ENCODE measurements at places on chromosomes 2 and 18.

- DNase-seq = no peak
These were observed 247.1 kb downstream of the MYCN start for GRCh38 chr2:16187482-16187817.

- DNase-seq = no peak
These were observed 181.7 kb downstream of the ANAPC1 start for GRCh38 chr2:111702119-111702803.

GRCh38 chr2:57515366-57515765, 531.2 kb upstream of the VRK2 start:
- DNase-seq = no peak

DNA sequence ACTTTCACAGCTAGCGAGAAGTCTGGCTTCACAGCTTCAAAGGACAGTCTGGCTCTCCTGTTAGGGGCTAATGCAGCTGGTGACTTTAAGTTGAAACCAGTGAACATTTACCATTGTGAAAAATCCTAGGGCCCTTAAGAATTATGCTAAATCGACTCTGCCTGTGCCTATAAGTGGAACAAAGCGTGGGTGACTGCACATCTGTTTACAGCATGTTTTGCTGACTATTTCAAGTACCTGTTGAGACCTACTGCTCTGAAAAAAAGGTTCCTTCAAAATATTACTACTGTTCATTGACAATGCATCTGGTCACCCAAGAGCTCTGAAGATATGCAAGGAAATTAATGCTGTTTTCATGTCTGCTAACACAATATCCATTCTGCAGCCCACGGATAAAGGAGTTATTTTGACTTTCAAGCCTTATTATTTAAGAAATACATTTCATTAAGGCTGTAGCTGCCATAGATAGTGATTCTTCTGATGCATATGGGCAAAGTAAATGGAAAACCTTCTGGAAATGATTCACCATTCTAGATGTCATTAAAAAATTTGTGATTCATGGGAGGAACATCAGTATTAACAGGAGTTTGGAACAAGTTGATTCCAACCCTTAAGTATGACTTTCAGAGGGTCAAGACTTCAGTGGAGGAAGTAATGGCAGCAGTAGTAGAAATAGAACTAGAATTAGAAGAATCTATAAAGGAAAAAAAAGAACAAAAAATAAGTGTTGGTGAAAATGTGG, 48.9 kb downstream of the POLR1A start:
- no peak for DNase-seq

DNA sequence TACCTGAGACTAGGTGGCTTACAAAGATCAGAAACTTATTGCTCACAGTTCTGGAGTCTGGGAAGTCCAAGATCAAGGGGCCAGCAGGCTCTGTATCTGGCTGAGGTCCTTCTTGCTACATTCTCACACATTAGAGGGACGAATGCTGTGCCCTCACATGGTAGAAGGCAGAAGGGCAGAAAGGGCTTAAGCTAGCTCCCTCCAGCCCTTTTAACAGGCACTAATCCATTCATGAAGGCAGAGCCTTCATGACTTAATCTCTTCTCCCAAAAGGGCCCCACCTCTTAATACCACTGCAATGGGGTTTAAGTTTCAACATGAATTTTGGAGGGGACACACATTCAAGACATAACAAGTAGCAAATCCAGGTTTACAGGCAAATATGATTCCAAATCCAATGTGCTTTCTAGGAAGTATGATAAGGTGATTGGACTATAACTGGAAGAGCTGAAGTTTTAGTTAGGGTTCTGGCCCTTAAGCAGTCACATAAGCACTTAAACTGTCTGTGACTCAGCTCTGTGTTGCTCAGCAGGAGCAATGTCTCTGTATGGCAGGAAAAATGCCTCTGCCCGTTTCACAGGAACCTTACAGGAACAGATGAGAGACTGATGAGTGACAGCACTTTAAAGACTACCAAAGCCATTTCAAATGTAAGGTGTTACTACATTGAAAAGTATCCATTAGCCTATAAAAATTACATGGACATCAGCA, 119.6 kb upstream of the PTPRM start:
- no peak for DNase-seq

DNA sequence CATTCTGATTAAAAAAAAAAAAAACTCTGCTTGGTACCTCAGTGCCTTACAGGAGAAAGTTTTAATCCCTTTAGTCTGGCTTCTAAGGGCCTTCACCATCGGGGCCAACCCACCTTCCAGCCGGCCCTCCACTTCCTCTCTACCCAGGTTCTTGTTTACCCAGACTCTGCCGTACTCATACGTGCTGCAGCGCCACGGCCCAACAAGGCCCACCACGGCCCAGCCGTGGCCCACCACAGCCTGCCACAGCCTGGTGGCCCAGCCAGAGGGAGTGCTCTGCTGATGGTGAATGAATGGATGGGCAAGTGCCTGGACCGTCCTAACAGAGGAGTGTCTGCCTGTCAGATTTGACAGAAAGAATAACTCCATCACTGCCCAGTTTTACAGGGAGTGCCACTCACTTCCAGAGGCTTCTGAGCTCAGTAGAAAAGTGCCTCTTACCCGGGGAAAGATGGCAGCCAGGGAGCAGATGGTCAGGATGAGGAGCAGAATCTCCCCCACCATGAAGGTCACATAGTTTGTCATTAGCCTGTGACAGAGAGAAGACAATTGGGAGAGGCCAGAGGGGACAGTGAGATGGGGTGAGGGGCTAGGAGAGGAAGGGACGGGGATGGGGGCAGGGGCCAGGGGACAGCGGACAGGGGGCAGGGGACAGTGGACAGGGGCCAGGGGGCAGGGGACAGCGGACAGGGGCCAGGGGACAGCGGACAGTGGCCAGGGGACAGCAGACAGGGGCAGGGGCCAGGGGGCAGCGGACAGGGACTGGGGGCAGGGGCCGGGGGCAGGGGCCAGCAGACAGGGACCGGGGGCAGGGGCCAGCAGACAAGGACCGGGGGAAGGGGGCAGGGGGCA, 38.2 kb downstream of the CENPO start:
- no peak for DNase-seq

GRCh38 chr2:116094196-116094595, 1651.8 kb downstream of the DPP10 start:
- DNase-seq = no peak

DNA sequence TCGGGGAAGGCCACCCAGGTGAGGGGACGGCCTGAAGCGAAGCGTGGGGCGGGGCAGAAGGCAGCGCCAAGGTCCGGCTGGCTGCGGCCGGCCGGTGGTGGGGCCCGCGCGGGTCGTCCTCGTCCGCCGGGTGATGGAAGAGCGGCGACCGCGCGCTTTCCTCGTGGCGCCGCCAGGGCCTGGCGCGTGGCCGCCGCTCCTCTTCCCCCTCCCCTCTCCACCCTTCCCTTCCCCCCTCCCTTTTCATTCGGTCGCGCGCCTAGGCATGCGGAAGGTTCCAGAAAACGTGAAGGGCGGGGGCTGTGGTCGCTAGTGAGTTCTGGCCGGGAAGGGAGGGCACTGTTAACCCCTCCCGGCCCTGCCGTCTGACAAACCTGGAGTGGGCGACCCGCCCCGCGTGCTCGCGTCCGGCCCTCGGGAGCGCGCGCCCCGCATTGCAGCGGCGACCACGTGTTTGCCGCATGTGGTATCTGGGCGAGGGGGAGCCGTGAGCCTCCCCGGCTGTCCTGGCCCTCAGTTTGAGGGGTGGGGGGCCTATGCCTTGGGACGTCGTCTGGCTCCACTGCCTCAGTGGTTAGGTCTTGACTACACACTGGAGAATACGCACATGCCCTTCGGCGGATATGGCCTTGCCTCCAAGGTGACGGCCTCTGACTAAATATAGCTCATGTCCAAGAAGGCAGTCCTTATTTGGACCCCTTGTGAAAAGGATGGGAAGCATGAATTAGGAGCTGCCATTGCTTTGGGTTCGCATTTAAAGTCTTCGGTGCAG, 579 bp downstream of the MAT2A start:
- peak; percentile 46 for DNase-seq

DNA sequence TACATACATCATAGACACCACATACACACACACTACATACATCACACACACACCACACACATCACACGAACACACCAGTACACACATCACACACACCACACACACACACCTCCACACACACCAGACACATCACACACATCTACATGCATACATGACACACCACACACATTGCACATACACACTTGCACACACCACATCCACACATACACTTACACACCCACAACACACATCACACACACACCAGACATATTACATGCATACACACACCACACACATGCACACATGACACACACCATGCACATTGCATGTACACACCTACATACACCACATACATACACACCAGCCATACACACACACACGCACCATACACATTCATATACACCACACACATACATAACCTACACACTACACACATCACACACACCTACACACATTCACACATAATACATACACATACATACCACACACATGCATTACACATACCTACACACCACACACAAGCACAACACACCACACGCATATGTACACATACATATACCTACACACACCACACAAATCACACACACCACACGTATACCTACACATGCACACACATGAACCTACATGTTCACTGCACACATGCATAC, 156.5 kb downstream of the NDUFA10 start:
- DNase-seq = no peak

DNA sequence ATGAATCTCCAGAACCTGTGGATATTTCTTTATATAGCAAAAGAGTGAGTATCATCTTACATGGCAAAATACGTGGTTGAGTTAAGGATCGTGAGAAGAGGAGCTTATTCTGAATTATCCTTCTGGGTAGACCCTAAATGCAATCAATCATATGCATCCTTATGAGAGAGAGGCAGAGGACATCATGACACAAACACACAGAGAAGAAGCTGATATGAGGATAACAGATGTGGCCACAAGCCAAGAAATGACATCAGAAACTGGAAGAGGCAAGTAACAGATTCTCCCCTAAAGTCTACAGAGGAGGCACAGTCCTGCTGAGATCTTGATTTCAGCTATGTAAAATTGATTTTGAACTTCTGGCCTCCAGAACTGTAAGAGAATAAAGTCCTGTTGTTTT, 730.2 kb upstream of the ZNF804A start:
- no peak for DNase-seq

GRCh38 chr2:239363946-239364637, 36.7 kb downstream of the HDAC4 start:
- no peak for DNase-seq

- no peak for DNase-seq
These were observed 517.0 kb downstream of the NRXN1 start for GRCh38 chr2:50514901-50515300.

DNA sequence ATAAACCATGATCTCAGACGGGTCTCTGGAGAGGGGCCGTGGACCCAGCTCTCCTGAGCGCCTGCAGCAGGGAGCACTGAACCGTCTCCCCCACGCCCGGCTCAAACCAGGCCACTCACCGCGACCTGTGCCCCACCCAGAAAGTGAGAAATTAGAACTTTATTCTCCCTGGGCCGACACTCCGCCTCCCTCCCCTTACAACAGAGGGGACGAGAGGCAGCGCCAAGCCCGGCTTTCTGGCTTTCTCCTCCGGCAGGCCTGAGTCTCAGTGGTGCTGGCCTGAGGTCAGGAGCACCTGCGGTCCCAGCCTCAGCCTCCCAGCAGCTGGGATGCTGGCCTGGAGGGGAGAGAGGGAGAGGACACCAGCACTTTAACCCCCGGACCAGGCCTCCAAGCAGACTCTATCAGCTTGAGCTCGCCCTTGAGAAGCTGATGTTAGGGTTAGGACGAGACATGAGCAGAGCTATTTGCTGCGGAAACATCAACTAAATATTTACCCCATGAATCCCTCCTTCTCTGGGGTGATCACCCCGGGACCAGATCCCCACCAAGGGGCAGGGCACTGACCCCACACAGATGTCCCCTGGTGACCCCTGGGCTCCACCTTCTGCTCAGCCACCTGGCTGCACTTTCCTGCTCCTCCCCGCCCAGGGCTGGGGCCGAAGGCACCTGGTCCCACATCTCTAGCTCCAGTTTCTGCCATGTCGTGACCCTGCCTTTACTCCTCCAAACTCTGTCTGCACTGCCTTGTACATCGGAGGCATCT, 856.3 kb upstream of the SALL3 start:
- no peak for DNase-seq

- DNase-seq = peak; percentile 56
These were observed 262.4 kb downstream of the NBAS start for GRCh38 chr2:15298770-15299169.

DNA sequence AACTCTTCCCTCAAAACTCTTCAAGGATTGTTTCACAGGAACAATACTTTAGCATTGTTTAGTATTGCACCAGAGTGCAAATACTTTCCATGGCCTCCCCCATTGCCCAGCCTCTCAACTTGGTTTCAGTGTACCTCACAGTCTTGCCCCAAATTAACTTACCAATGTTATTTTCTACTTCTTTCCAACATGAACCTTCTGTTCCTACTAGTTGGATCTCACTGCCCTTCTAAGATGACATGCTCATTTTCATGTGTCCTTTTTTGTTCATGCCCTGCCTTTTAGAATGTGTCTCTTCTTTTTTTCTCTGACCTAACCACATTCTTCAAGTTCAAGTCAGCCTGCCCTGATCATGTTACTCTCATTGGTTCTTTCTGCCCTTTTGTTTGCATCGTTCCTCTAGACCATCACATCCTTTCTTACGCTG, 4.1 kb downstream of the SPATS2L start:
- DNase-seq = no peak

DNA sequence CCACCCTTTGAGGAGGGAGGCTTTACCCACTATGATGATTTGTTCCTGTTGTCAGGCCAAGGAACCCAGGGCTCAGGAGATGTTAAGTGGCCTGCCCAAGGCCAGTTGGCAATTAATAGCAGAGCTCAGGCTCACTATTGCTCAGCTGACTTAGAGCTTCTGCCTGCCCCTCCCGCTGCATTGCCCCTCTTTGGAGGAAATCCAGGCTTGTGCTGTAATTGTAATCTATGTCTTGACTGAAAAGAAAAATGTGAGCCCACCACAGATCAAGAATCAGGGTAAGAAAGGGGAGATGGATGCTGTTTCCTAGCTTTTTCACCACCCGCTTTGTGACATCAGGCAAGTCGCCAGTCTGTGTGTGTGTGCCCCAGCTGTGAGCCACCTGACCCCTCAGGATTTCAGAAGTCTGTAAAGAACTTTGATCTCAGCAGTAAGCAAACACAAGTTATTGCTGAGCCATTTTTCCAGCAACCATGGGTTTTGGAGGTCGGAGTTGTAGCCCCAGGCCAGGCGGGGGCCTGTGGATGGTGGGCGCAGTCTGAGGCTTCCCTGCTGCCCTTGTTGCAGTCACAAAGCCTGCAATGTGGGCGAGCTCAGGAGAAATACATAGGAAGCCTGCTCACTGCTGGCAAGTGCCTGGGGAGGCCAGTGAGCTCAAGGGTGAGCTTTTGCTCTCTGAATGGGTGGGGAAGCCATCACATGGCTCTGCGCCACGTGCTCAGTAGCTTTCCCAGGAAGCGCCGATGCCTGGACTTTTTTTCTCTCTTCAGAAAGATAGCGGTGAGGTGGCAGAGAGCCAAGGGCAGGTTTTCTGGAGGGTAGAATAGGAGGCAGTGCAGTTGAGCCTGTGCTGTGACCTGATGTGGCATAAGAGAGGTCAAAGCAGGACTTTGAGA, 6.1 kb downstream of the CABLES1 start:
- DNase-seq = no peak

All from stromal cell of bone marrow (primary cell).